Panc1 (cell line): ENCODE measurements at places on chromosomes 5 and 9. TPM values are rescaled to one million over a fixed set of nuclear protein-coding genes. Genes with fewer than 3 reads are reported as not detected.

Gene CARTPT
- not detected for total RNA-seq

Gene GGTA1
- total RNA-seq = not detected

Gene SARDH
- 0.13 TPM for total RNA-seq

Gene N4BP3
- total RNA-seq = 2.3 TPM

Gene GEMIN5
- 29.5 TPM for total RNA-seq

- no peak for DNase-seq
- no peaks in the 10 kb centered on the region for H3K27me3 ChIP-seq
- H3K27ac ChIP-seq = no peak overlapping the region
- no peak overlapping the region for H3K4me3 ChIP-seq
- no peaks in the 10 kb centered on the region; the same call in 1 of the 2 replicates for H3K4me1 ChIP-seq
Measured at GRCh38 chr5:91137647-91138046, 245.5 kb downstream of the ARRDC3 start.

DNA sequence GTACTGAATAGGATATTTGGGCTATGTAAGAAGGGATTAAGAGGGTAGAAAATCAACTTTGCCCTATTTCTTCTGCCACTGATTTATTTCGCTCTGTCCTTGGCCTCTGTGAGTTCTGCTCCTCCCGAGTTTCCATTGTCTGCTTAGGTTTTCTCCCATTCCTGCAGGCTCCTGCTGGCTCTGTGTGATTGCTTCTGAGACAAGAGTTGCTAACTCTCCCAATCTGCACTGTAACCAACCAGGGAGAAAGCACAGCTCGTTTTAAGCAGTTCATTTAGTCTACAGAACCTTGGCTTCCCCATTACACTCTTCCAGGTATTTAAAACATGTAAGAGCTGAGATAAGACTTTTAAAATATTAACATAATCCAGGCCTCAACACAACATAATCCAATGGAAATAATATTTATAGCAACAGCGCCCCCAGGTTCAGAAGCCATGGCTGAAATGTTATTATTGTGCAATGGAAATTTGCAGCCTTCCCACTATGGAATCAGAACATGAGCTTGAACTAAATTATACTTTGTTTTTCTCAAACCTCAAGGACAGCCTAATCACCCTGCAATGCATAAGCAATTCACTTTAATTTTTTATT lies 203.5 kb downstream of the ERCC6L2 start:
- no peaks in the 10 kb centered on the region for H3K36me3 ChIP-seq
- no peak overlapping the region for H3K27ac ChIP-seq
- H3K27me3 ChIP-seq = no peaks in the 10 kb centered on the region
- no peak overlapping the region for H3K4me3 ChIP-seq
- H3K4me1 ChIP-seq = no peaks in the 10 kb centered on the region

DNA sequence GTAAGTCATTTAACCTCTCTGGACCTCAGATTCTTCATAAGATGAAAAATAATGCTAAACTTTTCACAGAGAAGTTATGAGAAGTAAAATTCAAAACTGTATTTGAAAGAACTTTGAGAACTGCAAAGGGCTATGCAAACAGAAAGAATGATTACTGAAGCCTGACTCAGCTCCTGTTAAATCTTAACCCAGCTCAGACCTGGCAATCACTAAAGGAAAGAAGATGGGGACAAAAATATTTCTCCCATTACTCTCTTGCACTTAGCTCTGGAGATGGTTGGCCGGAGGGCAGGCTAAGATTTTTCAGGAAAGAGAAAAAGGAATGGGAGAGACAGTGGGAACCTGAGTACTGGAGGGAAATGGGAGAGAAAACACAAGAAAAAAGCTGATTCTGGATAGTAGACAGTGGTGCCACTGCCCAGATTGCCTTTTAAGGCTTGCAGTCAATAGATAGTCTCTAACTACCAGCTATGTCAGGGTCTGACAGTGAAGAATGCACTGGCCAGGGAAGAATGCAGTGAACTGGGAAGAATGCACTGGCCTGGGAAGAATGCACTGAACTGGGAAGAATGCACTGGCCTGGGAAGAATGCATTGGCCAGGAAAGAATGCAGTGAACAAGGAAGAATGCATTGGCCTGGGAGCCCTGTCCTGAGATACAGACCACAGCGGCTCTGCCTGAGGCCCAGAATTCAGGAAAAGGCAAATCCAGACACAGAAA lies 25.2 kb upstream of the CEMIP2 start:
- H3K4me1 ChIP-seq = no peaks in the 10 kb centered on the region
- no peaks in the 10 kb centered on the region for H3K36me3 ChIP-seq
- no peak overlapping the region for H3K4me3 ChIP-seq
- no peaks in the 10 kb centered on the region for H3K27me3 ChIP-seq
- DNase-seq = no peak
- H3K27ac ChIP-seq = no peak overlapping the region

- no peak for DNase-seq
- peaks cover 4% of the 10 kb centered on the region; the same call in 1 of the 2 replicates for H3K4me1 ChIP-seq
- H3K4me3 ChIP-seq = no peak overlapping the region
- H3K27me3 ChIP-seq = no peaks in the 10 kb centered on the region
- H3K27ac ChIP-seq = no peak overlapping the region
Measured at GRCh38 chr9:129761293-129761900, 8.6 kb upstream of the PTGES start.

DNA sequence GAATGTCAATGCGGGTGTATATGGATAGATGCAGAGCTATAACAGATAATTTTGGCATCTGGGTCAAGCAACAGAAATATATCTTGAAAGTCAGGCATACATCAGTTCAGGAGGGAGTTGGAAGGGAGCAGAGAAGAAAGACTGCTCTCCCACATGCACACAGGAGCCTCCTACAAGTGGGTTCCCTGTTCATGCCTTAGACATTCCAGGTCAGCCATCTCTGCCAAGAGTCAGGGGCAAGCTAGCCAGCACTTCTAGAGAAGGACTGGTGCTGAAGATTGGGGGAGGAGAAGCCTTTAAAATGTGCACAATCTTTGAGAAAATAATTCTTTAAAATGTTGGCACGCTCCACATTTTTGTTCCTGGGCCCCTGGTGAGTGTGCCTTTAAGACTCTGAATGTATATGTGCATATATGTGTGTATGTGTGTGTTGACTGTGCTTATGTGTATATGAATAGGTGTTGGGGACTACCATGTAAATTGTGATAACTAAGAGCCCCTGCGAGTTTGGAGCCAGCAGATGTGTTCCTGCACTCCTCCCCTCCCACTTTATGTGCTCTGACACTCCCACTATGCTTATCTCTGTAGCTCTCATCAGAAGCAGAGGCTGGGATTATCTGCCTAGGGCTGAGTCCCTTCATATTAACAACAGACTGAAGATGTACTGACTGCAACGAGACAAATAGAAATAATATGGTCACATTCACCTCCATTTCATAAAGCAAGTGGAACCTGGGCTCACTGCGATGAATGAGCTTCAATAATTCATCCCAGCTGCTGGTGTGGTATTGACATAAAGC lies 21.5 kb upstream of the DELE1 start:
- DNase-seq = no peak
- no peak overlapping the region for H3K4me3 ChIP-seq
- no peaks in the 10 kb centered on the region for H3K27me3 ChIP-seq
- no peak overlapping the region for H3K27ac ChIP-seq
- H3K4me1 ChIP-seq = no peaks in the 10 kb centered on the region

DNA sequence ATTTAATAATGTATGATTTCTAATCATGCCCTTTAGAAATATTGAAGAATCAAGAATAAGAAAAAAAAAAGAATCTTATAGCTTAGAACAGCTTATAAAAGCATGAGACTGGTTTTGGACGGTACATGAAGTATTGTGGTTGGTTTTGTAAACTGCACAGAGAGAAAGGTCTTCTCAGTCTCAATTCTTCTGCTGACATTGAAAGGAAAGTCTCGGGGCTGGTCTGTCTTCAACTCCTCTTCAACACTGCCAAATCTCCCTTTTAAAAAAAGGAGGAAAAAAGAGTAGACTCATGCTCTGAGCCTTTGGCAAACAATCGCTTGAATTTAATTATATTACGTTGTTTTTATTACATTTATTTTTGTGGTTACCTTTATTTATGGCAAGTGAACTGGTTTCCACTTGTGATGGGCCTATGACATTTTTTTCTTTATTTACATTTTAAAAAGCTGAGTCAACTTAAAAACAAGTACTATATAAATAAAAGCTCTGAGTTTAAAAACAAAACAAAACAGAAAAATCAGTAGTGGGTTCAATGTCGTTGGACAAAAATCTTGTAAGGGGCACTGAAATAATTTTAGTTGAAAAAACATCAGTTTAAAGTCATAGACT lies 32.8 kb upstream of the EBF1 start:
- H3K36me3 ChIP-seq = no peaks in the 10 kb centered on the region
- DNase-seq = no peak
- peaks cover 2% of the 10 kb centered on the region; the same call in 1 of the 2 replicates for H3K27me3 ChIP-seq
- peaks cover 4% of the 10 kb centered on the region; the same call in 1 of the 2 replicates for H3K4me1 ChIP-seq
- no peak overlapping the region for H3K4me3 ChIP-seq

DNA sequence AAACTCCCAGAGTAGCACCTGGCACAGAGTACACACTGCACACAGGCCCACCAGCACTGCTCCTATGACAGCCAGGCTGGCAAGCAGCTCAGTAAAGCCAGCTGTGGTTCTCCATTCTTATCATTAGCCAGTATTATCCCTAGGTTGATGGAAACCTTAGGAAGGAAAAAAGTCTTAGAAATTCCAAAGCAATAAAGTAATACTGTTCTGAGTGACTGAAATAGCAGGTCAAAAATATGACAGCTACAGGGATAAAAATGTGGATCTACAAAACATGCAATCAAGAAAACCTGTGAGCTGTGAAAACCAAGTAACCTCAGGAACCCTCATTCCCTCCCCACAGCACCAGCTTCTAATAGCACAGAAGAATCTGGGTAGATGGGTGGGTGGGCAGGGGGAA lies 403.5 kb downstream of the SPOCK1 start:
- no peak overlapping the region for H3K27ac ChIP-seq
- H3K27me3 ChIP-seq = no peaks in the 10 kb centered on the region
- no peak overlapping the region for H3K4me3 ChIP-seq
- no peaks in the 10 kb centered on the region for H3K4me1 ChIP-seq
- no peak for DNase-seq
- no peaks in the 10 kb centered on the region for H3K36me3 ChIP-seq

DNA sequence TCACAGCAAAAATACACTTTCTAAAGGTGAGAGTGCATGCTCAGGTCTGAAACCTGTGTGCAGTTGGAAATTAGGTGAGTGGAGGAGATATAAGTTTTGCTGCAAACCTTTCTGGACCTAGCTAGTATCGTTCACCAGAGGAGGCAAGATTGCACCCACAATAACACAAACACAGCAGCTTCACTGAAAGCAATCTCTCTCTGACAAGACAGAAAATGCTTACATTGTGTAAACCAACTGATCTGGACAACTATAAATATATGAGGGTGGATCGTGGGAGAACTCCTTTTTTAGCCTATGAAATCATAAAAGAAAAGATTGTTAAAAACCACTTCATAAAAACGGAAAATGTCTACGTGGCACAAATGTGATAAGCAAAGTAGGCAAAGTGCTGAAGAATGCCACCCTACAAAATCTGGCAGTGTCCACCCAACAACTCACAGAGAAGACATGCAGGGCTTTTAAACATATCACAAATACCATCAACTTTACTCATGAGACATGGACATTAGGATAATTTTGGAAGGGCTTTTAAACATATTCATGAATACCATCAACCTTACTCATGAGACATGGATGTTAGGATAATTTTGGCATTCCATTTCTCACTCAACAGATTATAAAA lies 134.3 kb downstream of the CDH18 start:
- no peak overlapping the region for H3K4me3 ChIP-seq
- H3K27ac ChIP-seq = no peak overlapping the region
- DNase-seq = peak; percentile 13

DNA sequence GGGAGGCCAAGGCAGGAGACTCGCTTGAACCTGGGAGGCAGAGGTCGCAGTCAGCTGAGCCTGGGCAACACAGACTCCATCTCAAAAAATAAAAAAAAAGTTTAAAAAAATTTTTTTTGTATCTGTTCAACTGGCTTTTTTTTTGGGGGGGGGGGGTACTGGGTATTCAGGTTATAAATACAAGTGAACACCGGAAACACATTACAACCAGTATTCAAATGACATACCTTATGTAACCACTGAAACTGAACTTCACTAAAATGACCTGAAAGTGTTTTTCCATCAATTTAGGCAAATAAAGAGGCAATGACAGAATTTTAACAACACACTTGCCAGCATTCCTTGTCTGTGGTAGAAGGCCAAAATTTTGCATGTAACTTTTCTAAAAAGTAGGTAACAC lies 33.5 kb downstream of the STRBP start:
- no peak for DNase-seq
- no peaks in the 10 kb centered on the region for H3K36me3 ChIP-seq
- no peaks in the 10 kb centered on the region for H3K4me1 ChIP-seq
- no peak overlapping the region for H3K4me3 ChIP-seq
- H3K27ac ChIP-seq = no peak overlapping the region
- no peaks in the 10 kb centered on the region for H3K27me3 ChIP-seq

DNA sequence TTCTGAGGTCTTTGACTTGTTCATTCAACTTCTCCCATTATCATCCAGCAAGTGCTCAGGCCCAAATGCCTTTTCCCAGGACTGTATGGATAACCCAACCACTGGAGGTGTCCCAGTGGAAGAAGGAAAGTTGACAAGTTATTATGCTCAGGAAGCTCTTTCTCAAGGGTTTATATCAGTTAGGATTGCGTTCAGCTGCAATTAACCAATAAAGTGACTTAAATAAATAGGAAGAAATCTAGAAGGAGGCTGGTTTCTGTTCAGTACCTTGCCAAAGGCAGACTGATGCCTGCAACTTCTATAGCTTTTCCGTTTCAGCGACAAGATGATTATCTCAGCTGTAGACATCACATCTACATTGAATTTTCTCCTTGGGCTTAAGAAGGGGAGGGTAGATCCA lies 52.1 kb downstream of the ENC1 start:
- no peak overlapping the region for H3K4me3 ChIP-seq
- H3K4me1 ChIP-seq = no peaks in the 10 kb centered on the region
- H3K27me3 ChIP-seq = no peaks in the 10 kb centered on the region
- H3K27ac ChIP-seq = no peak overlapping the region
- H3K36me3 ChIP-seq = no peaks in the 10 kb centered on the region
- DNase-seq = no peak

DNA sequence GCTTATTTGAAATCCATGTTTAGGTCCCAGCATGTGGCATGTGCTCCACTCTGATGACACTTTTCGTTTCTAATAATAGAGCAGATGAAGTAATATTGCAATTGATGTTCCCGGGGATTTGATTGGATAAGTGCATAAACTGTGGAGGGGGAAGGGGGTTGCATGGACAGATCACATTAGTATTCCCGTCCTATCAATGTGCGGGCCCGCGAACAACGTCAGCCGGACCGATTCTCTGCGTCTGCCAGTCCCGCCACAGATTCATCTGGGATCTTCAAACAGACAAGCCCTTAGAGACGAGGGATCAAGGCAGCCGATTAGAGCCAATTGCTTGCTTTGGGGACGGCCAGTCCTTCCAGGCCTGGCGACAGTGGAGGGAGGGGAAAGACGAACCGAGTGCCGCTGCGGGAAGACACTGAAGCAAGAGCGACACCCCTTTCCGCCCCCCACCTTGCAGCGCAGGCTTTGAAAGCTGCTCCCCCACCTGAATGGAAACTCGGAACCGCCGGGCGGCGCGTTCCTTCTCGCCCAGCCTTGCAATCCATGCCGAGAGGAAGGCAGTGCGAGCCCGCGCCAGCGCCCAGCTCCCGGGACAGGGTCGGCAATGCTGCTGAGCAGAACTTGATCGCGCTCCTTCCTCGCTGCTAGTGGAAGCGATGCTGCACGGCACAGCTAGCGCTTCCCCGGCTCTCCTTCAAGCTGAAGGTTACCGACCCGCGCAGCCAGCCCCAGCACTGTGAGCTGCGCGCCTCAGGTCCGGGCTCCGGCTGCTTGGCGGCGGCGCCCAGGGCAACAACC lies at the start of gene RGS7BP:
Gene RGS7BP (plus strand): TSS at position 247 of the 798 bp plus-strand sequence. CDS start 610 bp downstream, outside the sequence.
- peaks cover 8% of the 10 kb centered on the region; the same call in 1 of the 2 replicates for H3K4me1 ChIP-seq
- no peak for DNase-seq
- peak within 1 kb of the TSS; percentile 25 for H3K4me3 ChIP-seq
- no peaks in the 10 kb centered on the region for H3K36me3 ChIP-seq
